Aorta (tissue), 5 donors: ENCODE measurements at places on chromosomes 16 and 17. TPM values are rescaled to one million over a fixed set of nuclear protein-coding genes. Genes with fewer than 3 reads are reported as not detected.

PRR15L gene
- polyA plus RNA-seq, result 43.5 TPM

TNK1 gene
- 1.9 TPM for polyA plus RNA-seq

USP10 gene
- 26.8 TPM for polyA plus RNA-seq

NPB gene
- not detected for polyA plus RNA-seq

OR3A2 gene
- 0.51 TPM for polyA plus RNA-seq

CDH5 gene
- polyA plus RNA-seq, result 3.6 TPM

VAT1L gene
- 16.4 TPM for polyA plus RNA-seq

TLCD3B gene
- not detected for polyA plus RNA-seq

KRT39 gene
- polyA plus RNA-seq, result not detected

- H3K27ac ChIP-seq, result no peak overlapping the region
- H3K36me3 ChIP-seq, result no peaks in the 10 kb centered on the region
- peak; percentile 63 for DNase-seq
- no peak overlapping the region for H3K4me3 ChIP-seq
- no peaks in the 10 kb centered on the region for H3K27me3 ChIP-seq
These were observed 6.6 kb upstream of the JUP start for GRCh38 chr17:41792845-41793783.

DNA sequence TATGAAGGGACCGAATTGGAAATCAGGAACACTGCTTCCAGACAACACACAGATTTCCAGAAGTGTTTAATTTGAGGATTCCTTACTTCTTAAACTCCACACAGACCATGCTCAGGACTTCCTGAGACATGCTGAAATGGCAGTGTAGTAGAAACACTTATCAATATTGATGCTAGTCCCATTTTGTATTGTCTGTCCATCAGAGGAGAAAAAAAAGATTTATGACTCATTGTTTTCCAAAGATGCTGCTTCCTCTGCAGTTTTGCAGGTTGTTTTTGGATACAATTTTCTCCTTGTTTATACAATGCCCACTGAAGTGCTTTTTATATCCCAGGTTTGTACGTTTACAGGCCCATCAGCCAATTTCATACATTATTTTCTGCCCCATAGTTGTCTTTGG is 68.3 kb upstream of the TANC2 start:
- no peaks in the 10 kb centered on the region for H3K36me3 ChIP-seq
- no peak overlapping the region for H3K27ac ChIP-seq
- H3K4me1 ChIP-seq, result peaks cover 9% of the 10 kb centered on the region
- H3K27me3 ChIP-seq, result no peaks in the 10 kb centered on the region
- H3K4me3 ChIP-seq, result no peak overlapping the region

DNA sequence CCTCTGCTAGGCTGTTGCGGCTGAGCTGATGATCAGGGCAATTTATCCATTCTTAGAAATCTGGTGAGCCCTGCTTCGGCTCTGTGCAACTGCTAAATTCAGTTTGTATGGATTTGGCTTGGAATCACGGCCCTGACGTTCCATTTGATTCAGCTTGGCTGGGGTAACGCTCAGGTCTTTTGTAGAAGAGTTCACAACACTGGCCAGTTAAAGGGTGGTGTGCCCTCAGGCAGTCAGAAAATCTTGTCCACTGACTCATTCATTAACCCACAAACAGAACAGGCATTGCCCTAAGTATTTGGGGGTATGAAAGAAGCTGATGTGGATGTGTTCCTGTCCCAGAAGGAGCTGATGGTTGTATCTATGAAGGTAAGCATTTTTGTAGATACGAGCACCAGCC is 53.9 kb downstream of the GNAO1 start:
- H3K4me3 ChIP-seq, result no peak overlapping the region
- no peak for DNase-seq
- H3K27me3 ChIP-seq, result no peaks in the 10 kb centered on the region
- H3K36me3 ChIP-seq, result no peaks in the 10 kb centered on the region
- H3K4me1 ChIP-seq, result no peaks in the 10 kb centered on the region
- H3K27ac ChIP-seq, result no peak overlapping the region

- peak; percentile 49 for DNase-seq
- H3K36me3 ChIP-seq, result no peaks in the 10 kb centered on the region
- H3K4me3 ChIP-seq, result no peak overlapping the region
- no peak overlapping the region for H3K27ac ChIP-seq
- H3K27me3 ChIP-seq, result no peaks in the 10 kb centered on the region
These were observed 26.0 kb upstream of the HNF1B start for GRCh38 chr17:37770631-37771518.

DNA sequence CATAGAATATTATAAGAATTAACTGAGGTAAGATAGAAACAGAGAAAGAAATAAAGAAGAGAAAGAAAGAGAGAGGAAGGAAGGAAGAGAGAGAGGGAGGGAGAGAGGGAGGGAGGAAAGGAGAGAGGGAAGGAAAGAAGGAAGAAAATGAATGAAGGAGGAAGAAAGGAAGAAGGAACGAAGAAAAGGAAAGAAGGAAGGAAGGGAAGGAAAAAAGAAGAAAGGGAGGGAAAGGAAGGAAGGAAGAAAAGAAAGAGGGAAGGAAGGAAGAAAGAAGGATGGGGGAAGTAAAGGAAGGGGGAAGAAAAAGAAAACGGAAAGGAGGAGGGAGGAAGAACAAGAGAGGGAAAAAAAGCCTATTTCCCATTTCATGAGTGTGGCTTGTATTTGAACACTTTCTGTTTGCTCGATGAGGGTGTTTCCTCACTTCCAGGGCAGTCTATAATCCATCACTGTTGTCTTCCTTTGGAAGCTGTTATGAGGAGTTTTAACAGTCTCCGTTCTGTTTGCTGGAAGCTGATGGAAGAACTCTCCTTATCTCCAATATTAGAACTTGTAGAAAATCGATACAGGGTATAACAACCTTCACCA is 402.4 kb downstream of the TMEM114 start:
- no peak overlapping the region for H3K4me3 ChIP-seq
- H3K27me3 ChIP-seq, result no peaks in the 10 kb centered on the region

GRCh38 chr16:69775563-69775962 is 13.4 kb downstream of the WWP2 start:
- H3K36me3 ChIP-seq, result no peaks in the 10 kb centered on the region
- H3K27ac ChIP-seq, result no peak overlapping the region

DNA sequence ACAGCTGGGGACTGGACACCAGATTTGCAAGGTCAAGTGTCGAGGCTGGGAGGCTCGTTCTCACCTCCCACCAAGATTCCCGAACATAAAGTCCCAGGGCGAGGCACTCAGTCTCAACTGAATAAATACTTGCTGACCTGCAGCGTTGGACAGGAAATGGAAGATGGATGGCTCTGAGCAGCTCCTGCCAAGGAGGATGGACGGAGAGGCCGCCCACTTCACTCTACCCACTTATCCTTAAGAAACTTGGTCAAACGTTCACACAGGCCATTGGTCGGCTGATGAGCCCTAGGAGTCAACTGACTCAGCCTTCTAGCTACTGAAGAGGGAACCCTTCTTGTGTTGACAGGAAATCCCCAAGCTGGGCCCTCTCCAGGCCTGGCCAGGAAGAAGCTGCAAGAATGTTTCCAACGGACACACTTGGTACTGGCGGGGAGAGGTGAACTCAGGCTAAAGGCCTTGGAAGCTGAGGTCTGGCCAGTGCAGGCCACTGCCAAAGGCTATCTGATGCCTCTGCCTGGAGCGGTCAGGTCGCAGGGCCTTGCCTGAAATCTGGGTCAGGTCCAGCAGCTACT is 50.0 kb downstream of the VAC14 start:
- no peaks in the 10 kb centered on the region for H3K27me3 ChIP-seq
- peak; percentile 86 for DNase-seq
- H3K27ac ChIP-seq, result no peak overlapping the region
- no peaks in the 10 kb centered on the region for H3K36me3 ChIP-seq

DNA sequence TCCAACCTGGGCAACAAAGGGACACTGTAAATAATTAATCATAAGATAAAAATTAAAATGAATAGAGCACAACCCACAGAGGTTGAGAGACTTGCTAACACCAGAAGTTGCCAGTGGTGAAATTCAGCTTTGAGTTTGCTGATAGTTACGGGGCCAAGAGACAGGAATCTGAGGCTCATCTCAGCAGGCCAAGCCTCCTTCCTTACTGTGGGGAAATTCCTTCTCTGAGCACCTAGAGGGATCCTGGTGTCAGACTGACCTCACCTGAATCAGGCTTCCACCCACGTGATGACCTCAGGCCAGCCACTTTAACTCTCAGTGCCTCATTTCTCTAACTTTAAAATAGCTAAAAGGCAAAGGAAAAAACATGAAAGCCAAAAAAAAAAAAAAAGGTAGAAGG is 4.7 kb downstream of the ABAT start:
- H3K36me3 ChIP-seq, result no peaks in the 10 kb centered on the region
- H3K27ac ChIP-seq, result no peak overlapping the region
- no peak overlapping the region for H3K4me3 ChIP-seq
- no peaks in the 10 kb centered on the region for H3K4me1 ChIP-seq
- H3K27me3 ChIP-seq, result no peaks in the 10 kb centered on the region

DNA sequence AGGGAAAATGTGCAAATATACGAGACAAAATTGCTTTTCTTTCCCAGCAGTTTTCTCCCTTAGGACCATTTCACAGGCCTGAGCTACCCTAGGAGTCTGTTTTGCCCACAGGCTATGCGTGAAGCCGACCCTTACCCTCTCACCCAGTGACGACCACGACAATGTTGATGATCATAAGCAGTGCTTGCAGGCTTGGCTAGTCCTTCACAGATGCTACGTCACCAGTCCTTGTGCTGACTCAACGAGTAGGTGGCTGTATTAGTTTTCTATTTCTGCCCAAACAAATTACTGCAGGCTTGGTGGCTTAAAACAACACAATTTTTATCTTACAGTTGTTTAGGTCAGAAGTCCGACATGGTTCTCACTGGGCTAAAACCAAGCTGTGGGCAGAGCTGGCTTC is 574.6 kb upstream of the HSBP1 start:
- no peaks in the 10 kb centered on the region for H3K36me3 ChIP-seq
- H3K4me3 ChIP-seq, result no peak overlapping the region
- no peak for DNase-seq
- H3K27ac ChIP-seq, result no peak overlapping the region
- H3K4me1 ChIP-seq, result no peaks in the 10 kb centered on the region
- no peaks in the 10 kb centered on the region for H3K27me3 ChIP-seq

DNA sequence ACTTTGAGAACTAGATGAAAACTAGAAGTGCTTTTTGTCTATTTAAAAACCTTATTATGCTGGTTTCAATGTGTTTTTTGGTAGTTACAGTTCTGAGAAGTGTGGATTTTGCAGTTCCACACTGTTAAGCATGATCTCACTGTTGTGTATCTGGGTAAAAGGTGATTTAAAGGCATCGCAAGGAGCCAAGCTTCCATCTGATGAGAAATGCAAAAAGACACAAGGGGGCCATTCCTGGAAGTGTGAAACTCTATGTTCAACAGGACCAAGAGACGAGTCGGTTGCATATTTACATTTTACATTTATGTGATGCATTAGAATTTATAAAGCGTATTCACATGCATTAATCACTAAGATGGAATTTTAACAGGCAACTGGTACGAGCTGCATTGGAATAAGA is 490.8 kb downstream of the NPIPA7 start:
- H3K27me3 ChIP-seq, result no peaks in the 10 kb centered on the region
- no peak overlapping the region for H3K4me3 ChIP-seq
- H3K4me1 ChIP-seq, result no peaks in the 10 kb centered on the region
- H3K36me3 ChIP-seq, result no peaks in the 10 kb centered on the region

DNA sequence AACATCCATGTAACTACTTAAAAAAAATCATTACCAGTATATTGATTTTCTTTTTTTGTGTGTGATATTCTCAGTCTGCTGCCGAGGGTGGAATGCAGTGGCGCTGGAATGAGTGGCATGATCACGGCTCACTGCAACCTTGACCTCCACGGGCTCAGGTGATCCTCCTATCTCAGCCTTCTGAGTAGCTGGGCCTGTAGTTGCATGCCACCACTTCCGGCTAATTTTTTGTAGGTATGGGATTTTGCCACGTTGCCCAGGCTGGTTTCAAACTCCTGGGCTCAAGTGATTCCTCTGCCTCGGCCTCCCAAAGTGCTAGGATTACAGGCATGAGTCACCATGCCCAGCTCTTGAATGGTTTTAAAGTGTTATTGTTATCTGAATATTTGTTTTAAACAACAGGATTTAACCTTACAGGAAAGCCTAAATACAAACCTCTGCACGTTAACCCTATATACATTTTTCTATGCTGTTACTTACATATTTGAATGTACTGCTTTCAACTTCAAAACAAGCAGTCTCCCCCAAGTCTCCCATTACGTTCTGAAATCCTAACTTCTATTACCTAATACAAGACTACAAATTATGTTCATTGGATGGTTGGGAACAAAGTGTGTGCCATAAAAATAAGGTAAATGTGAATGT is 61.7 kb downstream of the KPNA2 start:
- no peak for DNase-seq
- no peaks in the 10 kb centered on the region for H3K27me3 ChIP-seq
- H3K36me3 ChIP-seq, result no peaks in the 10 kb centered on the region
- H3K27ac ChIP-seq, result no peak overlapping the region
- H3K4me3 ChIP-seq, result no peak overlapping the region

- no peak overlapping the region for H3K4me3 ChIP-seq
- peaks cover 2% of the 10 kb centered on the region for H3K27me3 ChIP-seq
- no peak overlapping the region for H3K27ac ChIP-seq
- no peaks in the 10 kb centered on the region for H3K4me1 ChIP-seq
- no peaks in the 10 kb centered on the region for H3K36me3 ChIP-seq
These were observed 25.4 kb upstream of the DYNLRB2 start for GRCh38 chr16:80515374-80515773.

DNA sequence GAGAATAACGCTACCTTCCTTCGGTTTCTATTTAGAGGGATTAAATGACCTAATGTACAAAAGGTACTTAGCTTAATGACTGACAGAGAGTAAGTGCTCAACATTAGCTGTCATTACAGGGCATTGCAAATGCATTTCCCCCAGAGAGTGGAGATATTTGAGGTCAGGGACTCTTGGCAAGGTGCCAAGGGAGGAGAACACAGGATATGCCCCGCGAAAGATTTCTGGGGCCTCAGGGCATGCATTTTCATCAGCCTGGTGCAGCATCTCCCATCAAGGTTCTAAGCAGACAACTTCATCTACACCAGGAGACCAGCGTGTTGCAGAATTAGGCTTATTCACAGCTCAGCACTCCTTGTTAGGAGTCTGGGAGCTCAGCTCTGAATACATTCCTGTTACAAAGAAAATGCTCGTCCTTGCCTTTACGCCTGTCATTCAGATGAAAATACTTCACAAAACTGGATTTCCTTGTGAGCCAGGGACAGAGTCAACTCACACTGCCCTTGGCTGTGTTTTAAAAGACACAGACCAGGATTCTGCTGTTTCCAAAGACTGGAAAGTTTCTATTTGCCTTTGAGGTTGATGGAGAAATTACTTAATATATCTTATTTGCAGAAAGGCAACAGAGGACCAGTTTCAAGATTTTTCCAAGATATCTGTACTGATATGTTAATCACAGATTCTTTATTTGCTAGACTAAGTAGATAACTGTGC is 108.2 kb downstream of the VAT1L start:
- H3K27me3 ChIP-seq, result no peaks in the 10 kb centered on the region
- DNase-seq, result no peak
- H3K27ac ChIP-seq, result no peak overlapping the region
- H3K36me3 ChIP-seq, result no peaks in the 10 kb centered on the region
- no peak overlapping the region for H3K4me3 ChIP-seq
- H3K4me1 ChIP-seq, result peaks cover 4% of the 10 kb centered on the region

DNA sequence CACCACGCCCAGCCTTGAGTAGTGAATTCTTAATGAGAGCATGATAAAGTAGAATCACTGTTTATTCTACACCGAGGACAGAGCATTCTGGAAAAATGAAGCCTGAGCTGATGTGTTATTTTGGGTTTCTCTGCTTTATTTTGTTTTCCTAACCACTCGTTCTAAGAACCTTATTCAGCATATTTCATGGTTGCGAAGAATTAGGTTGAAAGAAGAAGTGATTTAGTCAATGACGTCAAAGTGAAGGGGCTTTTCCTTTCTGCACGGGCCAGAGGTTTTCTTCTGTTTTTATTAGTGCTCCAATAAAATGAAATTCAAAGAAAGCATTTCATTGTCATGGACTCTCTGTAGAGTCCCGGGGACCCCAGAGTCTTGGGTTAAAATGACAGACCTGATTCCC is 178.5 kb downstream of the MAF start:
- H3K4me1 ChIP-seq, result no peaks in the 10 kb centered on the region
- H3K27ac ChIP-seq, result no peak overlapping the region
- no peaks in the 10 kb centered on the region for H3K36me3 ChIP-seq
- no peaks in the 10 kb centered on the region for H3K27me3 ChIP-seq
- no peak overlapping the region for H3K4me3 ChIP-seq
